Esophagus squamous epithelium (tissue), 5 donors: ENCODE measurements at places on chromosomes 5 and 9. TPM values are rescaled to one million over a fixed set of nuclear protein-coding genes. Genes with fewer than 3 reads are reported as not detected.

GRCh38 chr5:151547364-151547763 is 43.8 kb downstream of the FAT2 start:
- no peak for DNase-seq

DNA sequence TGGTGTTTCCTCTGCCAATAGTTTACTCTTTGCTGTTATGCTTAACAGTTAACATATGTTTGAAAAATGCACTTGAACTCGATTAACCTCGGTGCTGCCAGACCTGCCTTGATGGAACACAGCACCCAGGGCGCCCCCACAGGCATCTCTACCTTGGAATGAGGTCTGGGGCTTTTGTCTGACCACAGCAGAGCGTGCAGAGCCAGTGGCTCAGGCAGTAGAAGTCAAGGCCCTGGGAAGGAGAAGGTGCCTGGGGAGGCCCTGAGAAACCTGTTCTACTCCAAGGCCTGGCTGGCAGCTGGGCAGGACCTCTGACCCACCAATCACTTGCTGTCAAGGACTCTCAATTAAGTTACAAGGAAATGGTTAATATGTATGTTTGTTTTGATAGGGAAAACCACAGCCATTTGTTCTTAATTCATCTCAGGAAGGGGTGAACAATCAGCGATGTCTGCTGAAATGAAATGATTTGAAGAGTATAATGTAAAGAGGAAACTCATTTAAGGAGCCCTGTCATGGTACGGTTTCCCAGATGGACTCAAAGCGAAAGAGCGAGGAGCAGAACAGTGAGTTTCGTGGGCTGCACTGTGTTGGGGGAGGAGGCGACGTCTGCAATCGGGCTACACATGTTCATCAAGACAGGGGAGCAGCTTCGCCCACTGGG is 21.9 kb downstream of the MACROH2A1 start:
- no peak for DNase-seq

- DNase-seq, result no peak
Observed at GRCh38 chr9:124205686-124206352, 51.9 kb upstream of the NEK6 start.

- no peak for DNase-seq
Observed at GRCh38 chr5:58458743-58459145, 1.1 kb downstream of the PLK2 start.

- no peak for DNase-seq
Observed at GRCh38 chr5:107408564-107408963, 262.2 kb downstream of the EFNA5 start.

CCNI2 gene
- not detected for total RNA-seq

CARTPT gene
- not detected for total RNA-seq
